ENCODE measurements at places on chromosomes 3 and 15. TPM values are rescaled to one million over a fixed set of nuclear protein-coding genes. Genes with fewer than 3 reads are reported as not detected.
A peak's percentile ranks its signal among the peaks of the same experiment; 100 is the strongest.

VPS33B gene
- total RNA-seq, result 20.5 TPM

- no peak for DNase-seq
- H3K4me3 ChIP-seq, result no peak overlapping the region
- no peaks in the 10 kb centered on the region for H3K36me3 ChIP-seq
- no peaks in the 10 kb centered on the region for H3K4me1 ChIP-seq
- H3K27ac ChIP-seq, result no peak overlapping the region
These were observed 18.8 kb downstream of the MAGI1 start for GRCh38 chr3:66019896-66020295.

CLRN1 gene
- total RNA-seq, result not detected

FETUB gene
- not detected for total RNA-seq

A4GNT gene
- total RNA-seq, result not detected

- H3K27ac ChIP-seq, result peak overlapping the region; percentile 13
- H3K27me3 ChIP-seq, result no peaks in the 10 kb centered on the region
- H3K4me1 ChIP-seq, result peaks cover 69% of the 10 kb centered on the region
- no peak overlapping the region for H3K4me3 ChIP-seq
- H3K36me3 ChIP-seq, result peaks cover 3% of the 10 kb centered on the region
These were observed 84.9 kb upstream of the PSMD6 start for GRCh38 chr3:64108231-64108630.

ACAN gene
- total RNA-seq, result 0.30 TPM

- no peaks in the 10 kb centered on the region for H3K36me3 ChIP-seq
- H3K4me1 ChIP-seq, result no peaks in the 10 kb centered on the region
- no peak overlapping the region for H3K27ac ChIP-seq
These were observed 34.9 kb upstream of the ST6GAL1 start for GRCh38 chr3:186895406-186895805.

- H3K36me3 ChIP-seq, result no peaks in the 10 kb centered on the region
- no peaks in the 10 kb centered on the region for H3K27me3 ChIP-seq
- peaks cover 32% of the 10 kb centered on the region for H3K4me1 ChIP-seq
- no peak overlapping the region for H3K4me3 ChIP-seq
- DNase-seq, result no peak
These were observed 63.0 kb downstream of the ARHGAP31 start for GRCh38 chr3:119357190-119357589.

ZPLD1 gene
- total RNA-seq, result not detected

GRCh38 chr3:33093847-33094246 is 3.1 kb downstream of the GLB1 start:
- H3K27me3 ChIP-seq, result no peaks in the 10 kb centered on the region
- H3K4me1 ChIP-seq, result peaks cover 16% of the 10 kb centered on the region

CPOX gene
- total RNA-seq, result 29.8 TPM

GRCh38 chr15:68073576-68074288 is 19.6 kb downstream of the PIAS1 start:
- H3K27me3 ChIP-seq, result no peaks in the 10 kb centered on the region
- no peak overlapping the region for H3K27ac ChIP-seq
- no peak overlapping the region for H3K4me3 ChIP-seq
- DNase-seq, result no peak
- H3K36me3 ChIP-seq, result peaks cover 9% of the 10 kb centered on the region

DNA sequence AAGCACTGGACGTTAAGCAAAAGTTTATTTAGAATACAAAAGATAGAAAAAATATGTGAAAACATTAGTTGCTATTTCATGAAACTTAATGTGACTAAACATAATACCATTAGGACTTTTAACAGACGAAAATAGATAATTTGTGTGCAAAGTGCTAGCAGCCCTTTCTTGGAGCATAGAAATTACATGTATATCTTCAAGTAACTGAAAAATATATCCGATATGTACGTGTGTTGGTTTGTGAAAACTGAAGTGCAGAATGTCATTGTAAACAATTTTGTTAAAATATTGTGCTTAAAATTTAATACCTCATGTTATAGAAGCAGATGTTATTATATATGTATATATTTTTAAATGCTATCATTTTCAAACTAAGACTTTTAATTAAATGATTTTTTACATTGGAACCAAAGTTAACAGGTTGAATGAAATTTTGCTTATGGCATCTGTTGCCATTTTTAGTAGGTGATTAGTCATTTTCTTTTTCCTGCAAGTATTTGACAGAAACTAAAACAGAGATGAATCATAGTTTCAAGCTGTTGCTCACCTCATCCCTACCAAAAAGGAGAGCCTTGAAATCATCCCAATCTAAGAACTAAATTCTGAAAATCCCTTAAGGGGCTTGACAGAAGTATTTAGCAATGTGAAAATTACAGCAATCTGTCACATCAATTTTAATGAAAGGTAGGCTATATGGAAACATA is 334.8 kb downstream of the NAALADL2 start:
- no peak overlapping the region for H3K27ac ChIP-seq
- no peak overlapping the region for H3K4me3 ChIP-seq
- no peak for DNase-seq
- no peaks in the 10 kb centered on the region for H3K27me3 ChIP-seq
- H3K36me3 ChIP-seq, result no peaks in the 10 kb centered on the region

Data from neural crest cell (in vitro differentiated cells).